Neural progenitor cell (in vitro differentiated cells): ENCODE measurements at places on chromosomes 4 and X. TPM values are rescaled to one million over a fixed set of nuclear protein-coding genes. Genes with fewer than 3 reads are reported as not detected.

GRCh38 chr4:130146773-130147172 lies 1050.8 kb downstream of the C4orf33 start:
- no peak for DNase-seq

GRCh38 chr4:42371305-42372252 lies 25.7 kb upstream of the SHISA3 start:
- DNase-seq: peak; percentile 29

DNA sequence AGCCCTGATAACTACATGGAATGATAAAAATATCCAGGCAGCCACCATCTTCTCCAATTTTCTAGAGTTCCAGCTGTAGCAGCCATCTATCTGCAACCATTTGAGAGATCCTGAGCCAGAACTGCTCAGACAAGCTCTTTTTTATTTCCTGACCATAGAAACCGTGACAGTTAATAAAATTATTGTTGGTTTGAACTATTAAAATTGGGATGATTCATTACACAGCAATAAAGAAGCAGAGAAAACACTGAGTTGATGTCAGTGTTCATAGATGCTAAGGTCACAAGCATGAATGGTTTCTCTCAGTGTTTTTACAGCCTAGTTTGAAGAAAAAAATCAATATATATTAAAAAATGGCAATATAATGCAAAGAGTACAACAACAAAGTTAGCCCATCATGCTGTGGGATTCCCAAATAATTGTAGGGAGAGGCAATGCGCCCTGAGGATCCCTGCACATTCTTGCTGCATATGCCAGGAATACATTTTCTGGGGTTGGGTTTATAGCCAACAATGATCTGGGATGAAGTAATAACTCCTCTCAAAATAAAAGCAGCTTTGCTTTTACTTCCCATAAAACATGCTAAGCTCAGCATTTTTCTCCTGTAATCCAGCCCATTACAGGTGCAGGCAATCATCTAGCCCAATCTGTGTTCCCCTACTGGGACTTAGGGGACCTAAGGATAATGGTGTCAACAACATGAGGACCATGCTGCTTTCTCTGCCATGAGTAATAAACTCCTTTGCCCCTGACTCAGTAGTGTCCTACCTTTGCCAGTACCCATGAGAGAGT lies 84.0 kb downstream of the PABPC4L start:
- DNase-seq: no peak

DNA sequence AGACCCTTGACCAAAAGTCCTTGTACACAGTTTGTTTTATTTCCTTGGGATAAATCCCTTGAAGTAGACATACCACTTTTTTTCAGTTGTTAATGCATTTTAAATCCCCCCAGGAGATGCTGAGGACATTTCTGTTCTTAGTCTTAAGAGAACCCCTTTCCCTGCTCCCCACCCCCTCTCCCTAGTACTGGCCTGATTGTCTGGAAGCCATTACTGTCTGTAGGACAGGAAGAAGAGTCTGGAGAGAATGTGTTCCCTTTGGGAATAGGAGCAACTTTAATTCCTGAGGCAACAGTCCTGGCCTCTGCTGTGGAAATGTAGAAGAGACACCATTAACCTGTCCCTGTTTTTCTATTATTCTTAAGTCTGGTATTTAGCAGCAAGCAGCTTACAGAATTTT lies 52.3 kb upstream of the TMEM131L start:
- DNase-seq: no peak

DNA sequence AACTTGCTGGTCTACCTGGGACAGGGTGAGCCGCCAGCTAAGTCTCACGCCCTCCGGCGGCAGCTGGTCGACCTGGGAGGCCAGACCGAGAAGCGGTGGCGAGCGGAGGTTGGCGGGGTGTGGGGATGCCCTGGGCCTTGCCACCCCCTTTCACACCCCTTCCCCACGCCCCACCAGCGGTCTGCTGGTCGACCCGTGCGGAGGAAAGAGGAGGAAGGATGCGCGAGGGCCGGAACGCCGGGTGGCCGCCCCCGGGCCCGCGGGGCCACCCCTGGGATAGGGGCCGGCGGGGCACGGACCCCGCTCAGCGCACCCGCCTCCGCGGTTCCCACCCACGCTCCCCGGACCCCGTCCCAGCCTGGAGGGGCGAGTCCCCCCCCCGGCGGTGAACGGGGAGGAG lies 28.3 kb upstream of the DCAF12L1 start:
- DNase-seq: no peak

DNA sequence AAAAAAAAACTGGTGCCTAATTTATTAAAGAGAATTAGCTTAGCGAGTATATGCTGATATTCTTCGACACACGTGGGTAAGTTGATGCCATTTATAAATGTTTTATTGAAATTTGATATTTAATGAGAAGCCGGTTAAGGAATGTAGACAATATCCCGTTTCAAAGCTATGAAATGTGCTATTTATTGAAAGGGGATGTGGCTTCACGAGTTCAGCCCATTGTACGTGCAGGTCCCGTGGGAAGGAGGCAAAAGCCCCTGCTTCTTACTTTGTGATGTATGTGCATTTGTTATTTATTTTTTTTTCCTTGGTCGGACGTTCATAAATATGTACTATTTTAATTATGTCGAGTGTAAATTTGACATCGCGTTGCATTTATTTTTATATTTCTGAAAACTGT lies 20.2 kb downstream of the SHOX start:
- DNase-seq: no peak

DNA sequence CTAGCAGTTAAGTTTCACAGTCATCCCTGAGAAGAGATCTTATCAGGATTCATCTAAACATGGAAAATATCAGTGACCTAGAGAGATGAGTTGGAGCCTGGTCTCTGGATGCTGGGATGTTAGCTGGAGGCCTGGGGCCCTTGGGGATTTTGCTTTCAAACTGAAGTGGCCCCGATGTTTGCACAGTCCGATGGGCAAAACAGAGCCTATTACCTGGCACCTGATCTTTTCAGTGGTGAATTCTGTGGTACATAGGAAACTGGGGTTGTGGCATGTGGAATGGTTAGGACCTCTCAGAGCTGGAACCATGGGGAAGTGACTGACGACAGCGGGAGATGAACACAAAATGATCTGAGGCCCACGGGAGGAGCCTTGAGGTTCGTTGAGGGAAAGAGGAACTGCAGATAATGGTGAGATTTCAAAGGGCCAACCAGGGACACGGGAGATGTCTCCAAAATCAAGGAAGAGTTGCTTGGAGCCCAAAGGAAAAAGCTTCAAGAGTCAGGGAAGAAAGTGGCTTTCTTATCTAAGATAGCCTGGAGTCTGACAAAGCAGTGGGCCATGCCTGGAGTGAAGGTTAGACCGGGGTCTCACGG lies 17.8 kb upstream of the TENM3 start:
- no peak for DNase-seq

Gene TEX13B
- not detected in 2 replicates for total RNA-seq

- no peak for DNase-seq
Measured at GRCh38 chr4:113784497-113785250, 23.1 kb upstream of the CAMK2D start.

DNA sequence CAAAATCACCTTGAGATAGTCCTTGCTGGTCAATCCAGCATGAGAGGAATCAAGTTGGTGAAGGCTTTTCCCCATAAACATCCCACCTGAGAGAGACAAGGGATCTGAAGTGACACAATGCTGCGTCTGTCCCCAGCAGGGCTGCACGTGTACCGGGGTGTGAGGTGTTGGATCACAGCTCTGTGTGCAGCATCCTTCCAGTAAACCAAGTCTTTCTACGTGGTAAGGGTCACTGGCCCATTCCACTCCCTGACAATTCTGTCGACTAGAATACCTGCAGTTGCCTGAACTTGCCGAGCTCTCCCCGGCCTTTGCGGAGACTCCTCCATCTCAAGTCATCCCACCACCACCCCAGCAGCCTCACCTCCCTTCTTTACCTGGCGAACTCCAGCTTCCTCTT lies 14.8 kb downstream of the HELT start:
- DNase-seq: no peak

GRCh38 chr4:76373919-76374552 lies 46.9 kb downstream of the CCDC158 start:
- DNase-seq: no peak

Gene FABP2
- not detected in 2 replicates for total RNA-seq

DNA sequence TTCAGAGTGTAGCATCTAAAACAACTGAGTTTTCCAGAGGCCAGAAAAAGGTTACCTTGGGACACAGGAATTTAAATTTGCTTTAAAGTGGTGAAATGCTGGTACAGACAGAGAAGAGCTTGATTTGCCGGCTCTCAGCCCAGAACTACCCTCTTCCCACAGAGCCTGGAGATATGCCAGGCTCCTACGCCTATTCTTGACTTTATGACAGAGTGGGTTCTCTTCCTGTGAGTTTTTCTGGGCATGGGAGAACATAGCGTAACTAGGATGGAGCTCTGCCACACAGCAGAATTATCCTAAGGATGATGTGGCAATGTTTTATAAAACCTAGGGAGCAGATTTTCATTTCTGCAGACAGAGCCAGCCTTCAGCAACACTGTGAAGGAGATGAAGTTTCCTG lies 241.8 kb downstream of the GRIA3 start:
- no peak for DNase-seq

GRCh38 chr4:25835384-25835783 lies 27.4 kb downstream of the SEL1L3 start:
- DNase-seq: no peak

Gene PLS3
- 138 and 222 TPM in 2 replicates for total RNA-seq

DNA sequence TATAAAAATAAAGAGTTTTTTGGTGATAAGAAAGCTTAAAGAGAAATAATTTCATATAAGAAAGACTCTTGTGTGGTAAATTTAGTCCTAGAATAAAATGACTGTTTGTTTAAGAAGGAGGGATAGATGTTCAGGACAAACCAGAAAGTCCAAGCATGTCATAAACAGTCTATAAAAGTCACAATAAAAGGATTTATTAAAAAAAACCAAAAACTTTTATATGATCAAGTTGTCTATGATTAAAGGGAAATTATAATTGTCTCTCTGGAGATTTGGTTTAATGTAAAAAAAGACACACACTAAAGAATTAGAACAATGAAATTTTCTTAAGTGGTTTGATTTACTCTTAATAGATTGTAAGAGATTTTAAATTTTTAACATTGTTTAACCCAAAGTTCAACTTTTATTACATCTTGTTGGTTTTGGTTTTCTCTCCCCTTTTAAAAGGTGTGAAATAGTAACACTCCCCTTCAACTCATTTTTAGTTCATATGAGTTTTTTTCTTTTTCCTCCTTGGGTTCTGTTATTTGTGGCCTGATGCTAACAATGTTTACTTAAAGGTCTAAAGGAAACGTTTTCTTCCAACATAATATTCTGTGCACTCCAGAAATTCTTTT lies 89.7 kb downstream of the PDHA2 start:
- peak; percentile 40 for DNase-seq

Gene MAGEA10
- total RNA-seq: not detected in 2 replicates

Gene MAGEA4
- not detected in 2 replicates for total RNA-seq

Gene GAGE12F
- total RNA-seq: not detected in 2 replicates

- no peak for DNase-seq
Measured at GRCh38 chr4:55834086-55834795, 14.7 kb downstream of the EXOC1L start.

- DNase-seq: no peak
Measured at GRCh38 chrX:127558811-127559210, 493.4 kb downstream of the ACTRT1 start.
